ENCODE measurements at places on chromosomes 4 and X.

DNA sequence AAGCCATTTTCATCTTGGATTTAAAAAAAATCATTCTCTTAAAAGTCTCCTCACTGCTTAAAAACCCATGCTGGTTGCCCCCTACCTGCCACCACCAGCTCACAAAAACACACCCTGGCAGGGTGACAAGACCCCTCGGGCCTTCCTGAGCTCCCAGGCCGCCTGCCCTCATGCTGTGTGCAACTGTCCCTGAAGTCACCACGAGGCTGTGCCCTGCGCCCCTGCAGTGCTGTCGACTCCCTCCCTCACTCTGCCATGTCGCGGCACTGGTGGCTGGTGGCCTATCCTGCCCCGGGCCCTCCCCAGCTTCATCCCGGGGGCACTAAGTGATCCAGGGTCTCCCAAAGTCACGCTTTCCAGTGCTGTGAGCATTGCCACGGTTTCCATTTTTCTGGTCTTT, 46.3 kb upstream of the ADRA2C start:
- no peak for DNase-seq

GRCh38 chr4:19401301-19402080, 850.2 kb upstream of the SLIT2 start:
- peak; percentile 21 for DNase-seq

GRCh38 chr4:184403384-184403781, 71.0 kb downstream of the IRF2 start:
- no peak for DNase-seq

DNA sequence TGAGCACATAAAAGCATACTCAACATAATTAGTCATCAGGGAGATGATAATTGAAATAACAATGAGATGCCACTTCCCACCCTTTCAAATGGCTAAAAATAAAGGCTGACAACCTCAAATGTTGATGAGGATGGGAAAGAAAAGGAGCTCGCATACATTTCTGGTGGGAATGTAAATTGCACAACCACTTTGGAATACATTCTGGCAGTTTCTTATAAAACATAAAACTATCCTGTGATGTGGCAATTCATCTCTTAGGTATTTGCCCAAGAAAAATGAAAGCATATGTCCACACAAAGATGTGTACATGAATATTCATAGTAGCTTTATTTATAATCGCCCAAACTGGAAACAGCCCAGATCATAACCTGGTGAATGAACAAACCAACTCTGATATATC, 687 bp upstream of the ZNF275 start:
- DNase-seq, result peak; percentile 73

DNA sequence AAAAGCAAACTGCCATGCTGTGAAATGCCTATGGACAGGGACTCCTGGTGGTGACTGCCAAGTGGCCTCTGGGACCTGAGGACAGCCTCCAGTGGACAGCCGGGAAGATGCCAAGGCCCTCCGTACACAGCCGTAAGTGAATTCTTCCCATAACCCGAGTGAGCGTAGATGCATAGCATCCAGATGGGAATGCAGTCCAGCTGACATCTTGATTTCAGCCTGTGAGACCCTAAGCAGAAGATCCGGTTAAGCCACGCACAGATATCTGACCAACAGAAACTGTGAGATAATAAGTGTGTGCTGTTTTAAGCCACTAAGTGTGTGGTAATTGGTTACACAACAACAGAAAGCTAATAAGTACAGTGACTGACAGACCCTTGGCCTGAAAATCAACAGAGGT, 55.9 kb downstream of the TMEM156 start:
- no peak for DNase-seq

DNA sequence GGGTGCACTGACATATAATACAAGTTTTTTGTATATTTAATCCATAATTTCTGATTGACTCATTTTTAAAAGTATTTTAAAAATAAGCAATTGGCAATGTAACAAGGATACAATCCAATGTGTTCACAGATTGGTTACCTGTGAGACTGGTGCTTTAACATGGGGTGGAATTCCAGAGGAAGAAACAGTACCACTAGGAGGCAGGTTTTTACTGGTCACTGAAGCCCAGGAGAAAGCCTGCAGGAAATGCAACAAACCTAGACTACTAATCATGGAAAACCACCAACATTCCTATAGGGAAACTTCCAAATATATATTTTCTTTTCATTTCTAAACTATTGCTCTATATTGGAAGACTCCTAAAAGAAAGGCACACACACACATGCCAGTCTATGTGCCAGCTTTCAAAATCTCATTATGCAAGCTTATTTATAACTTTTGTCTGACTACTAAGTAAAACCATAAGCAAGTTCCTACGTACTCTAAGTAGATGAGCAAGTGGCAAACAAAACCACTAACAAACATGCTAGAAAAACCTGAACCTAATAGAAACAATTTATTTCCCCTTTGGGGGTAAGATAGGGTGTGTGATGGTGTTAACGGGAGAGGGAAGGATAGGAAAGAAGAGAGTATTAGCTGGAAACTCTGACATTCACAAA, 19.2 kb downstream of the G3BP2 start:
- peak; percentile 48 for DNase-seq

GRCh38 chr4:3302173-3302785, 9.5 kb downstream of the RGS12 start:
- no peak for DNase-seq

- DNase-seq, result peak; percentile 27
These were observed at the start of gene NHSL2 for GRCh38 chrX:71910643-71910985. Gene NHSL2, plus strand, starts transcription at chrX:71910845.

DNA sequence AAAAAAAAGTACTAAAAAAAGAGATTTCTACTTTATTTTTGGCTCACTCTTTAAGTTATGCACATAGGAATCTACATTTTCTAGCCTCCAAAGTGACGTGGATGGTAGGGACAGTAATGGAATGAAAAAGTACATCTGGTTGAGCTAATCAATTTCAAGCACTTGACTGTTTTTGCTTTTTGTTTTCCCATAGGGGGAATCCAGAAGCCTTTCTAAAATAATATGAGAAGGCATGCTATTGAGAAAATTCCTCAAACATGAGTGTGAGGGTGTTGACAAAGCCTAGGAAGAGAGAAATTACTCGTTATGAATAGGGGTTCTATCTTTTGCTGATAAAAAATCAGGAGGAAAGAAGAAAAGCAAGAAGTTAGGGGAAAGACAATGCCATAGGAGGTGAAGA, 242.5 kb upstream of the PUDP start:
- DNase-seq, result no peak

DNA sequence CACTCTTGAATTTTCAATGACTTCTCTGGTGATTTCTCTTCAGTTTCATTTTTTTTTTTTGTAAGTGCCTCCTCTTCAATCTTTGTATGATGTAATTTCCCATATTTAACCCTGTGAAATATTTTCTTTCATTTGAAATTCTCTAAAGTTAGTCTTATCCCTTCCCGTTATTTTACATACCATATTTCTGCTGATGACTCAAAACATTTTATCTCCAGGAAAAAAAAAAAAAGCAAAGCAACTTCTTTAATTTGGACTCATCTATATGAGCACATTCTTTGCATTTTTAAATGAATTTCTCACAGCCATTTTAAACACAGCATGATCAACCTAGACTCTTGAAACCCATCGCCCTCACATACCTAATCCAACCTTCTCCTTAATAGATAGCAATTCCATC, 1831.4 kb downstream of the ARAP2 start:
- peak; percentile 47 for DNase-seq

DNA sequence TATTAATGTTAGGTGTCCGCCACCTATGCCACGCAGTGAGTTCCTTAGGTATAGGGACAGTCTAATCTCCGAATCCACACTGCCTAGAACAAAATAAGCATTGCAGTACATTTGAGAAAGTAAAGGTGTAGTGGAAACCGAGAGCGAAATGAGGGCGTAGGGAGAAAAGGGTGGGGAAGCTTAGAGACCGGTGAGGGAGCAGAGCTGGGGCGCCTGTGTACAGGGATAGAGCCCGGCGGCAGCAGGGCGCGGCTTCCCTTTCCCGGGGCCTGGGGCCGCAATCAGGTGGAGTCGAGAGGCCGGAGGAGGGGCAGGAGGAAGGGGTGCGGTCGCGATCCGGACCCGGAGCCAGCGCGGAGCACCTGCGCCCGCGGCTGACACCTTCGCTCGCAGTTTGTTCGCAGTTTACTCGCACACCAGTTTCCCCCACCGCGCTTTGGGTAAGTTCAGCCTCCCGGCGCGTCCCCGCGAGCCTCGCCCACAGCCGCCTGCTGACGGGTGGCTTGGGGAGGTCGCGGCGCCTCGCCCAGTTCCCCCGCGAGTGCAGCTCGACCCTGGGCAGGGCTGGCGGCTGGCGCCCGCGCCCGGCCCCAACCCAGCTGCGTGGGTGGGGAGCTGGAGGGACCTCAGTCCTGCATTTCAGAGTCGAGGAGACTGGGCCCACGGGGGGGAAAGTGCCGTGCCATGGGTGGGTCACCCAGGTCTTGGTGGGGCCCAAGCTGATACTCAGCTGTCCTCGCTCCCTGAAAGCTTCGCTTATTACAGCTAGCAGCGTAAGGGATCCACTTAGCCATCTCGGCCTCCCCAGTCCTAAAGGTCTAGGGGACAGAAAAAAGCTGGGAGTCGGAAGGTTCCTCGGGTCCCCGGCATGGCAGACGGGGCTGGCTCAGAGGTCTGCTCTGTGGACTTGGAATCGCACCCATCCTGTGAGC, at the start of gene ANXA3:
Gene ANXA3, plus strand, starts transcription at position 351 of the 932 bp plus-strand sequence. CDS start 2,704 bp downstream, outside the sequence.
- DNase-seq, result no peak

DNA sequence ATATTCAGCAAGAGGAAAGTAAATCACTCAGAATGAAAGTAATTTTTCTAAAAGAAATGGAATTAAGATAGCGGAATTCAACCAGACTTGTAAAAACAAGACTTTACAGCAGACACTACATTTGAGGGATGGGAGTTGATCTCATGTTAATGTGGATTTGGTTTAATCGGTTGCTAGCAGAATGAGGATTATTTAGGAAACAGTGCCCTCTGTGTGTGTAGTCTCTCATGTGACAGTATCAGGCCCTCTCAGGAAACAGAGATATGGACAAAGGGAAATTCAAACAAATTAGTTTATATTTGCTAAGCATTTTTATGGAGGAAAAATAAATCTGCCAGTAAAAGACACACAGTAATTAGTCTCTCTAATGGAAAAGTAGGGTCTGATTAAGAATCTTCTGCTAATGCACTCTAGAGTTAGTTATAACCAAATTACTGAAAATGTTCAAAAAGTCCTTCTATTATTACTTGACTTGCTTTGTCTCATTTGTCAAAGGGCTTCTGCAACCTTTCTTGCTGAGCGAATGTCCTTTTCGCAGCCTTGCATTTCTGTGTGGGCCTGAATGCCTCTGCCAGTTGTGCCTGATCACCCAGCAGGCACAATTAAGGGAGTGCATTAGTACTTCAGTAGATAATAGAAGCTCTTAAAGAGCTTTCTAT, 1282.3 kb upstream of the TENM3 start:
- DNase-seq, result peak; percentile 10

- DNase-seq, result no peak
These were observed 44.9 kb upstream of the PUDP start for GRCh38 chrX:7192871-7193270.

GRCh38 chrX:119488749-119489148, 20.5 kb downstream of the SLC25A5 start:
- DNase-seq, result peak; percentile 57

GRCh38 chr4:68271851-68272357, 26.4 kb upstream of the TMPRSS11B start:
- peak; percentile 64 for DNase-seq

- DNase-seq, result no peak
These were observed 112.7 kb upstream of the PTPN13 start for GRCh38 chr4:86481440-86481839.

DNA sequence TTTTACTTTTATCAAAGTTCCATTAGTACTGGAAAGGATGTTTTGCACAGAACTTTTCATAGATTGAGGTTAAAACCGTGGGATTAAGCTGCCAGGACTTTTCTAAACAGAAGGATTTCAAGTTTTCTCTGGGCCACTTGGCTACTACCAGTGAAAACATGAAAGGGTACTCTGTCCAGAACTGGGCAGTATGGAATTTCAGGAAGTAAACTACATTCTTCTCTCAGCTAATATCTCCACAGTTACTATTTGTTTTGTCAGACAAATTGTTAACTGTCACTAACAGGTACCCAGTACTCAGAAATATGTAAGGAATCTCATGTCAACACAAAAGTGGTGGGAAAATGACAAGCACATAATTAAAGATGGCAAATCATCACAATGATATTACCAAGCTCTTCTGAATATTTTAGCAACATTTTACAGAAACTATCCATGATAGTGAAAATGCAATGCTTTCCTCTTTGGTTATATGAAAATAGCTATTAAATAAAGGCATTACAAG, 454.4 kb downstream of the C4orf33 start:
- no peak for DNase-seq

- peak; percentile 11 for DNase-seq
These were observed 237.6 kb downstream of the SCFD2 start for GRCh38 chr4:53128231-53128630.

DNA sequence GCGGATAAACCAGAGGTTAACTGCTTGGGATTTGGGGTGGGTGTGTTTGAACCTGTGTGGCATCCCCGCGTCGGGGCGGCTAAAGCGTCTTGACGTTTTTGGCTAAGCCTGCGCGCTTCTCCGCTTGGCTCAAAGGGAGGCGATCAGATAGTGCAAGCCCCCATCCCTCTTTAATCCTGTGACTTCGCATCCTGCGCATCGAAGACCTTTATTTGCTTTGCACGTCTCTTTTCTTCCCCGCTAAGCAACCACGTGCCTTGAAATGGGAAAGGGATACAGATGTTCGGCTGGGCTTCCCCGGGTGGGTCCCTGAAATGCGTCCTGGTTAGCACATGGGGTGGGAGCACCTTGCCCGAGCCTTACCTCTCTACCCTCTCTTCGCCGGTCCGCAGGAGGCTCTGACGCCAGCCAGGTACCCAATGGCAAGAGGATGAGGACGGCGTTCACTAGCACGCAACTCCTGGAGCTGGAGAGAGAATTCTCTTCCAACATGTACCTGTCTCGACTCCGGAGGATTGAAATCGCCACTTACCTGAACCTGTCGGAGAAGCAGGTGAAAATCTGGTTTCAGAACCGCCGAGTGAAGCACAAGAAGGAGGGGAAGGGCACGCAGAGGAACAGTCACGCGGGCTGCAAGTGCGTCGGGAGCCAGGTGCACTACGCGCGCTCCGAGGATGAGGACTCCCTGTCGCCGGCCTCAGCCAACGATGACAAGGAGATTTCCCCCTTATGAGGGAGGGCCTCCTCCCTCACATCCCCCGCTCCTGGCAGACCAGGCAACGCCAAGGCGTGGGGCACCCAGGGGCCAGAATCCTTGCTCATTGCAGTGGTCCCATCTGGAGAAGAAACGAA, 1.5 kb downstream of the GSX2 start:
- DNase-seq, result no peak
